Activated CD8-positive, alpha-beta T cell treated with anti-CD3 and anti-CD28 coated beads for 36 hours (primary cell): ENCODE measurements at places on chromosomes 5 and 9.
A peak's percentile ranks its signal among the peaks of the same experiment; 100 is the strongest.

GRCh38 chr5:97112230-97112629 lies 30.2 kb downstream of the LIX1 start:
- DNase-seq: no peak

DNA sequence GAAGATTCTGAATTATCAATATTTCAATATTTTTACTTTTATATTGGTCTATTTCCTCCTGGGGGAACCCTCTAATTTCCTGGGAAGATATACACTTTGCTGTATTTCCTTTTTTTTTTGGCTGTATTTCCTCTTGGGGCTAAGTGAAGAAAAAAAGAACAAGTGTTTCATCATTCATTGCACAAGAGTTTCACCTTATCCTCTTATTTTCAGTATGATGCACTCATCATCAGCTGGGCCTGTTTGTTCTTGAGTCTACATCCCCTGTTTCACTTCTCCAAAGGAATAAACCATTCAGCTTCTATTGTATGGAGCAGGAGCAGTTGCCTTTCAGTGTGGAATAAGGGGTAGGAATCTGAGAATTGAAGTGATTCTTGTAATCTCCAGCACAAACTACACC lies 210.8 kb downstream of the FAM170A start:
- DNase-seq: no peak

- DNase-seq: no peak
Measured at GRCh38 chr9:93619272-93619775, 42.9 kb downstream of the PHF2 start.

GRCh38 chr9:103985077-103985476 lies 109.0 kb upstream of the SMC2 start:
- DNase-seq: no peak

DNA sequence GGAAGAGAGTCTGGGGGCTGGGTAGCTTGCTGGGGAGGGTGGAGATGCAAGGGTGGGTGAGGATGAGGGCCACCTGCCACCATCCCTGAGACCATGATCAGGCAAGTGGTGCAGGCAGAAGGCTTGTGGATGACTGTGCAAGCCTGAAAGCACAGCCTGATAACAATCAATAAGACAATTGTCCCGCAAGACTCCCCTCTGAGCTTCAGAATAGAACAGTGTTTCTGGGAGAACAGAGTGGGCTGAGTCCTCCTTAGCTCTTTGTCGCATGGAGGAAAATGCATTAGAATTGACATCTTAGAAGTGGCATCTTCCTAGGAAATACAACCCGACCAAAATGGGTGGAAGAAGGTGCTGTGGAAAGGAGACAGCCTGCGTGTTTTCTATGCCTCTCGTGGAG lies 6.6 kb downstream of the GADD45G start:
- no peak for DNase-seq

GRCh38 chr9:105046907-105047741 lies 119.2 kb upstream of the ABCA1 start:
- no peak for DNase-seq

GRCh38 chr5:124460642-124461041 lies 285.8 kb downstream of the ZNF608 start:
- DNase-seq: no peak

DNA sequence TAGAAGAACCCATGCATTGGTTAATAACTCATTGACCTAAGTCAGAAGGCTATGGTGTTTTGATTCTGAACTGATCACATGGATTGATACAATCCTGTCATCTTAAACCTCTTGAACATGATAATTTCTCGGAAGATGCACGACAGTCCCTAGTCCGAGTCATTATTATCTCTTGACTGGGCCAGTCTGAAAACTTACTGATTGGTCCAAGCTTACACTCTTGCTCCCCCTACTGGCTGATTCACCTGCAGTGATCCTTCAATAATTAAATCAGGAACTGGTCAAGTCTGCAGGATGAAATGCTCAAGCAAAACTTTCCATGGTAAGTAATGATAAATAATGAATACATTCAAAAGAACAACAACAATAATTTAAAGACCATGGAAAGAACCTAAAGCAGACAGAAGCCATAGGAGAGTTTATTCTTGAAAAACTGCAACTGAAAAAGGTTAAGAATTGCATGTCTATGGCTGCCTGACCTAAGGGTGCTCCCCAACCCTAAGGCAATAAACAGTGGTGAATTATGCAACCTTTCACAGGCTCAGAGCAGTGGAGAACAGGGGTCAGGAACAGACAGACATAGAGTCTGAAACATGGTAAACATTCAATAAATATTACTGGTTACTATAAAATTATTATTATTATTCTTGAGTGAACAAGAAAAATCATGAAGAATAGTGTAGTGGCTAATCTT lies 79.3 kb downstream of the BRINP1 start:
- DNase-seq: peak; percentile 42

GRCh38 chr5:150946351-150946905 lies 41.6 kb upstream of the ZNF300 start:
- DNase-seq: peak; percentile 3

- DNase-seq: no peak
Measured at GRCh38 chr9:137465720-137466388, 6.7 kb upstream of the NSMF start.

GRCh38 chr5:10393491-10393890 lies 40.0 kb downstream of the MARCHF6 start:
- DNase-seq: no peak

- no peak for DNase-seq
Measured at GRCh38 chr5:79811081-79811480, 121.4 kb downstream of the CMYA5 start.

DNA sequence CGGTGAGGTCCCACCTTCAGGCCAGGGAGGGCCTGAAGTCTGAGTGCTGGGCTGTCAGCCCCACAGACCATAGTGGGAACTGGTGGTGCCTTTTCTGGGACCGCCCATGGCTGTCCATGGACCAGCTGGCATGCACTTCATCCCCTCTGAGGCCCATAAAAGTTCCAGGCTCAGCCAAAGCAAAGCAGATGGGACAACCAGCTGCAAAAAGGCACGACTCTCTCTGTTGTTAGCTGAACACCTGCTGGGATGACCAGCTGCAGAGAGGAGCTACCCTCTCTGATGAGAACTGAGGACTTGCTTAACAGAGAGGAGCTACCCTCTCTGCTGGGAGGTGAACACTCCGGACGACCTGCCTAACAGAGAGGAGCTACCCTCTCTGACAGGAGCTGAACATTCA lies 844.3 kb upstream of the DMAC1 start:
- DNase-seq: no peak

DNA sequence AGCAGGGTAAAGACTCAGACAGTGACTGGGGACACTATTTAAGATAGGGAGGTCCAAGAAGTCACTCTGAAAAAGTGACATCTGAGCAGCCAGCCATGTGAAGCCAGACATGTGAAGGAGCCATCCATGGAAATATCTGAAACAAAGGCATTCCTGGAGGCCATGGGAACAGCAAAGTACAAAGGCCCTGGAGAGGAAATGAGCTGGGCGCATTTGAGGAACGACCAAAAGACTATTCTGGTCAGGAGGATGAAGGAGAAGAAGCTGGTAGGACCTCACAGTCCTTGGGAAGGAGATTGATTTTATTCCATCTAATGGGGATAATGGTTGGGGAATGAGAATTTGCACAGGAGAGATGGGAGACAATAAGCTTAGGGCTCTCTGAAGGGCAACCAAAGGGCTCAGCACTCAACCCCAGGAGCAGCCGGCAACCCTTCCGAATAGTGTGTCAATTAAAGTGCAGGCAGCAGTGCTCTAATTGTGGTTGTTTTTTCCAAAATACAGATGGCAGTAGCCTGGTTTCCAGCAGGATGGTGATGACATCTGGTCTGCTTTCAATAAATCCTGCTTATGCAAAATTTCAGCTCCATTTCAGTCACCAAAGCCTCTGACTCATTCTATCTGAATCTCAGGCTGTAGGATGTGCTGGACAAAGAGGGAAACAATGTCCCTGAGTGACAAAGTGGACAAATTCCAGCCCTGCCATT lies 26.7 kb downstream of the FOXI1 start:
- DNase-seq: no peak

GRCh38 chr5:136155078-136155477 lies 22.4 kb downstream of the SMAD5 start:
- DNase-seq: no peak

- DNase-seq: no peak
Measured at GRCh38 chr5:112316731-112317130, 102.3 kb downstream of the EPB41L4A start.

GRCh38 chr5:26578002-26578401 lies 460.4 kb downstream of the CDH9 start:
- DNase-seq: no peak

- DNase-seq: no peak
Measured at GRCh38 chr9:109699019-109699418, 81.0 kb upstream of the PALM2AKAP2 start.

DNA sequence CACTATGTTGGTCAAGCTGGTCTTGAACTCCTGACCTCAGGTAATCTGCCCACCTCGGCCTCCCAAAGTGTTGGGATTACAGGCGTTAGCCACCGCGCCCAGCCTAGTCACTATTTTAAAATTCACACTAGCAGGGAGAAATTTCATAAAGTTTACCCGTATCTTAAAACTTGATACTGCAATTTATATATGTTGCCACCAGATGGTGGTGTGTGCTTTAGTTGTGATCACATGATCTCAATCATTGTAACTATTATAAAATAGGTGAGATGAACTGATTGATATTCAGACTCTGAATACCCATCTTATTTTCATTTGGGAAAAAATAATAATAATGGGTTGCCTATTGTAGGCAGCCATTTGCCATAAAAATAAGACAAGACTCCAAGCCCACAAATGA lies 1330.4 kb upstream of the WWC1 start:
- no peak for DNase-seq

DNA sequence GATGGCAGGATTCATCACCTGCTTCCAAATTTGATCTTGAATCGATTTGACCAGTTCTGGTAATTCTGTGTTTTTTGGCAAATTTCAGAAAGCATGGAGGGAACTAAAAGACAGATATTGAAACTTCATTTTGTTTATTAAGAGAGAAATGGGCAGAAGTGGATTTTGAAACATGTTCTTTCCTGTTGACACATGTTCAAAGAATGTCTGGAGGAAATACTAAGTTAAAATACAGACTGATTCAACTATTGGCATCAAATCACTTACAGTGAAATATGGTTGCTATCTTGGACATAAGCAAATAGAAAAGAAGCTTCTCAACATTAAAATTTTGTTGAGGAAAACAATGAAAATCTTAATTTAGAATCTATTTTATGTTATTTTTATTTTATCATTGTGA lies 19.3 kb upstream of the GZMK start:
- DNase-seq: no peak

DNA sequence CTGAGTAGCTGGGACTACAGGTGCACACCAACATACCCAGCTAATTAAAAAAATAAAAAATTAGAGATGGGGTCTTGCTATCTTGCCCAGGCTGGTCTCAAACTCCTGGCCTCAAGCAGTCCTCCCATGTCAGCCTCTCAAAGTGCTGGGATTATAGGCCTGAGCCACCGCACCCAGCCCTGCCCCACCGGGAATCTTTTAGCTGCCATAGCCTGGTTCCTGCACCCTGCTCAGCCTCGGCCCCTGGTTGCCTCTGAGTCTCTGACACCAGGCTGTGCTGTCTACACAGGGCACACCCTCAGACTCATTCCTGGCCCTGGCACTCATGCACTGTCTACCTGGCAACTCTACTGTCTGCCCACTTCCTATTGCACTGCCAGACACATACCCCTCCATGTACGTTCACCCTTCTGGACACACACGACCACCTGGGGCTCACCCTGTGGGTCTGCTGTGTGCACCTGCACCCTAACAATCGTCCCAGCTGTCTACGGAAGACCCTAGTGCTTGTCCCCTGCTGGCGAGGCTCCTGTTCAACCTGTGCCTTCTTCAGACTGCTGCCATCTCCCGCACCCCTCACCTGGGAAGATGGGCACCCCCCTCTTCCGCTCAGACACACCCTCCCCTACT lies 1.4 kb downstream of the PROP1 start:
- DNase-seq: no peak

DNA sequence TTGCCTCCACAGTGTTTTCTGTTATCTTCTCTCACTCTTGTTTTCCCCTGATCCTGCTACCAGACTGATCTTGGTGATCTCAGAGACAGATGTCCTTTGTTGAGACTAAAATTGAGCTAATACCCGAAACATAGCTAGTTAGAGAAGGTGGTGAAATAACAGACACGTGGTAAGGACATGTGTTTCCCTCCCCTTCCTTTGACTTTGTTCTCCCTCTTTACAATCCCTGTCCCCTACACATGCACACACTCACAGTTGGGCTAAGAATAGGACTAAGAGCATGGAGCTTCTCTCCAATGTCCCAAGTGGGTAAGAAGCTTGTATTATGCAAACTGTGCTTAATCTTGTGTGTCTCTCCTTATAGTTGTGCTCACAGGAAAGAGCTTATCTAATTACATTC lies 1603.0 kb upstream of the C9orf72 start:
- no peak for DNase-seq

GRCh38 chr9:116471944-116472506 lies 215.1 kb upstream of the TRIM32 start:
- no peak for DNase-seq

- no peak for DNase-seq
Measured at GRCh38 chr5:27598576-27598975, 560.2 kb upstream of the CDH9 start.

- no peak for DNase-seq
Measured at GRCh38 chr9:84953252-84953773, 283.8 kb downstream of the NTRK2 start.

- DNase-seq: no peak
Measured at GRCh38 chr5:112586596-112587062, 151.1 kb upstream of the APC start.

GRCh38 chr5:92581690-92582089 lies 999.3 kb downstream of the NR2F1-AS1 start:
- no peak for DNase-seq

GRCh38 chr9:128206916-128207910 lies 4.0 kb downstream of the DNM1 start:
- no peak for DNase-seq

DNA sequence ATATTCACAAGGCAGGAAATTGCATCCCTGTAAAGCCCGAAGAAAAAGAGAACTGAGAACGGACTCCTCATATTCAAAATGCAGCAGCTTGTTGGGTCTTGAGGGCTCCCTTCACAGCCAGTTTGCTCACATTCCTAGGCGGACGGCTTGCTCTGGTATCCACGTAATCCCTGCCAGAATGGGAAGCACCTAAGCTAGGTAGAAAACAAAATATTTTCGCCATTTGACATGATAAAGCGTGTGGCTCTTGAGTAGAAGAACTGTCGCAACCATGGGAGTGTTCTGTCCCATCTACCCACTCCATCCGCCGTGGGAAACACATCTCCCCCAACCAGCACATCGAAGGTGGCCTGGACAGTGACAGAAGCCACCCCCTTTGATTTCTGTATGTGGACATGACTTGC lies 183.1 kb downstream of the GAS1 start:
- DNase-seq: no peak
